Omental fat pad (tissue), 4 donors: ENCODE measurements at places on chromosomes 5 and 9.

GRCh38 chr5:173845321-173845720 lies 42.8 kb upstream of the CPEB4 start:
- no peak for DNase-seq

DNA sequence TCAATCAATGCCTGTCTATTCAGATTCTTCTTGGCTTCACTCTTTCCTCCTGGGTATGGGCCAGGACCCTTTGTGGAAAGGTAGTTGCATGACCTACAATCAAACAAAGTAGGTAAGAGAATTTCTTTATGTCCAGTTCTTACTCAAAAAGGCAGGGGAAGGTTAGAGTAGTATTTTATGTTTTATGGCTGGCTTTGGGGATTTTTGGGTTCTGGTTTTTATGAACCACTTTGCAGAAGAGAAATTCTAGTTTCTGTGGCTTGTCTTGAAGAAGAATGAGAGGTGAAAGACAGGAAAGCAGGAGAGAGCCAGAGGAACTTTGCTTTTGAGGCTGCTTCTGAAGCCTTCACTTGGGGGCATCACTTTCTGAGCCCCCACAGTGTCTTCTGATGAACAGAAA lies 14.7 kb upstream of the CRHBP start:
- no peak for DNase-seq

DNA sequence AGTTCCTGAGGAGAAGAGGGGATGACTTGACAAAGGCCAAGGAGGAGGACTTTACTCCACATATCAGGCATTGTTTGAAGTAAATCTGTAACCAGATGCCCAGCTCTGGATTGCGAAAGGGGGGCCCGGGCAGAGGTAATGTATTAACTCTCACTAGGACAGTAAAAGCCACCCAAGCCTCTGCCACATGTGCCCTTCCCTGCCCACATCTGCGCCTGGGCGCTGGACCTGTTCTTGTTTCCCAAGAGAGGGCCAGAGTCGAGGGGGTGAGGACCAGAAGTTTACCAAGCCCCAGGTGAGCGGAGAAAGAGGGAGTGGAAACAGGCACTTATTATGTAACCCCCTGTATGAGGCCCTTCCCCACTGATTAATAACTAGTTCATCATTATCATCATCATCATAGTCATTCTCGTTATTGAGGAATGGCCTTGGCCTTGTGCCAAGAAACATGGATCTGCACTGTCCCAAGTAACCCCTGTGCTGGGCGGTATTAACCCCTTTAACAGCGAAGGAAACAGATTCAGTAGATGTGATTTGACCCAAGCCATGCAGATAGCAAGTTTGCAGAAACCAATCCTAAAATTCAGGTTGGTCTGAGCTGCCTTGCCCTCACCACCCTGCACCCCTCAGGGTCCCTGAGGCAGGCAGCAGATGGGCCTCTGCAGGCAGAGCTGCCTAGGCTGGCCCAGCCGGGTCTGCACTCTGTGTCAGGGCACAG lies at the start of gene SLC23A1:
SLC23A1 (minus strand) TSS at position 23 of the 718 bp plus-strand sequence. CDS start 44 bp downstream, outside the sequence.
- no peak for DNase-seq

DNA sequence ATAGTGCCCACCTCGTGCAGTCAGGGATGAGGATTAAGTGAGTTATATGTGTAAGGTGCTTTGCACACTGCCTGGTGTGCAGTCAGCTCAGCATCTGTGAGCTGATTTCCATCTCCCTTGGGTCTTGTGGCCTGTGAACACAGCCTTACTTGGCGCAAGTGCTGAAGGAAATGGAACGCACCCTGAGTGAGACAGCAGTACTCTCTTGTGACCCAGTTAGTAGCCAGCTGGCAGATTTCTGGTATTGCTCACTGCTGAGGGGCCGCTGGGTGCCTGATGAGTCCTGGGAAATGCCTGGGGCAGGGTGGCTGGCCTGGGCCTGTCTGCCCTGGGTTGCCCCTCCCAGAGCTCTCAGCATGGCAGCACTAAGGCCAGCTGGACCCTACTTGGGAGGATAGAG lies 90.9 kb upstream of the BOD1 start:
- DNase-seq: no peak

DNA sequence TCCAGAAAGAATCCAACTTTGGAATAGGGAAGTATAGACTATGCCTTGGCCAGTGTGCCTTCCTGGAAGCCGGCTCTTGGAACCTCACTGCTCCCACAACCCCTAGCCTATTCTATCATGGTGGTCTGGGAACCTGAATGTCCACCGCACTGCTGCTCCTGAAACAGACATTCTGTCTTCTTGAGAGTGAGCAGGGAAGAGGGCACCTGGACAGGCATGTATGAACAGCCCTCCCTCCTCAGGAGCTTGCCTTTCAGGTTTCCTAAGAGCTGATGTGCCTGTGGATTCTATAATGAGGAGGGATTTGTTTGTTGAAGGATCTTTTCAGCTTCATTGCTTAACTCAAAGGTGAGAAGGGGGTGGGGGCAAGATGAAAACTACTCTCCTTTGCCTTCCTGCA lies 55.1 kb upstream of the XPA start:
- DNase-seq: no peak

- no peak for DNase-seq
Observed at GRCh38 chr5:132754947-132755346, 7.7 kb downstream of the CCNI2 start.

GRCh38 chr5:6716629-6717149 lies 3.5 kb downstream of the TENT4A start:
- DNase-seq: no peak

DNA sequence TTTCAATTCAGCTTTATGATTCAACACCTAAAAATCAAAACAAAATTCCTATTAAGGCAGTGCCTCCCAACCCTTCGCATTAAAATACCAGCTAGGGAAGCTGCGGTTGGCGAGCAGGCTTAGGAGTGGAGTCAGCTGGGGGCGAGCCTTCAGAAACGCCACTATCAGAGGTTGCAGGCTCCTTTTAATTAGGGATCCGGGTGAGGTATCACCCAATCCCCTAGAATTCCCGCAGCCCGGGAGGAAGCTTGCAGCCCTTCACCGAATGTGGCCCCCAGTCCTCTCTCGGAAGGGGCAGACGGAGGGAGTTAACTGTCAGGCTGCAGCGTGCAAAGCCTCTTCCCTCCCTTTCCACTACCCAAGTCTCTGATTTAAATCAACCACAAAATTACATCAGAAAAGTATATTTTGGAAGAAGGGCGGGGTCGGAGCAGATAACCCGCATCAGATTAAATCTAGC lies 1.7 kb downstream of the STC2 start:
- no peak for DNase-seq

- DNase-seq: no peak
Observed at GRCh38 chr9:107290619-107291018, 7.5 kb downstream of the RAD23B start.

- no peak for DNase-seq
Observed at GRCh38 chr9:71795097-71795813, 26.9 kb upstream of the CEMIP2 start.

GRCh38 chr9:132046456-132046855 lies 33.2 kb downstream of the MED27 start:
- no peak for DNase-seq

GRCh38 chr5:107474716-107475489 lies 195.8 kb downstream of the EFNA5 start:
- DNase-seq: no peak

- no peak for DNase-seq
Observed at GRCh38 chr5:51734677-51735076, 351.4 kb downstream of the ISL1 start.

DNA sequence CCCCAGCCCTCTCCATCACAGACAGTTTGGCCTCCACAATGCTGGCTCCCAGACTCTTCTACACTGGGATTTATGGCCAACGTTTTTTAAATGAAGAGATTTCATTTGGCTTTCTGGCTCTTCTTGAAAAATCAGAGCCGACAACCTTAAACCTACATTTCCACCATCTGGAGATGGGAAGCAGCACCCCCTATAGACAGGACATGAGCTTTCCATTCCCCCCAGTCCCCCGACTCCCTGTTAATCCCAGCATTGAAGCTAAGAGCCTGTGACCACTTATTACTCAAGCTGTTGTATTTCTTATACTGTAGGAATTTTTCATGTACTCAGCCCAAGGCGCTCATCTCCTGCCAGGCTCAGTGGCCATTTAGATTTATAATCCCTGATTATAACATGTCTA lies 34.0 kb upstream of the AFAP1L1 start:
- DNase-seq: no peak

DNA sequence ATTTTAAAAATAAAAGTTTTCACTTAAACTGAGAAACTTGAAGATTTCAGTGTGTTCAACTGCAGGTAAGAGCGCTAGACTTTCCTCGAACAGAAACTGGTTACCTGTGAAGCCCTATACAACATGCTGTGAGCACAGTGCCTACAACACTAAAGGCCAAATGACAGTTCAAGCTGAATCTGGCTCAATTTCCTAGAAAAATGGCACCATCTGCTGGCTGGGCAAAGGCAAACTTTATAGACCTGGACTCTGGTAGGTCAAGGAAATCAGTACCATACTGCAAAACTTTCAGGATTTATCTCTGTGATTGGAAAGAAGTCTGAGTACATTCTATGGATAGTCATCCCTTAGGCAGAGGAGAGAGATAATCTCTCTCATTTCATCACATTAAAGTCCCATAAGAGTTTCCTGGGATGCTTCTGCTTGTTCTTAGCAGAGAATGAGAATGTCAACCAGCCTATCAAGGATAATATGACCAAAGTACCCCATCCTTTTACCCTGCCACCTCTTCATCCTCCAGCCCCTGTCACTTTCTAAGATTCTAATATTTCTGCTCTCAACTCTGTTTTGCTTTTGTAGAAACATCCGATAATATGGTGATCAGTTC lies 31.8 kb upstream of the FOXB2 start:
- DNase-seq: no peak

DNA sequence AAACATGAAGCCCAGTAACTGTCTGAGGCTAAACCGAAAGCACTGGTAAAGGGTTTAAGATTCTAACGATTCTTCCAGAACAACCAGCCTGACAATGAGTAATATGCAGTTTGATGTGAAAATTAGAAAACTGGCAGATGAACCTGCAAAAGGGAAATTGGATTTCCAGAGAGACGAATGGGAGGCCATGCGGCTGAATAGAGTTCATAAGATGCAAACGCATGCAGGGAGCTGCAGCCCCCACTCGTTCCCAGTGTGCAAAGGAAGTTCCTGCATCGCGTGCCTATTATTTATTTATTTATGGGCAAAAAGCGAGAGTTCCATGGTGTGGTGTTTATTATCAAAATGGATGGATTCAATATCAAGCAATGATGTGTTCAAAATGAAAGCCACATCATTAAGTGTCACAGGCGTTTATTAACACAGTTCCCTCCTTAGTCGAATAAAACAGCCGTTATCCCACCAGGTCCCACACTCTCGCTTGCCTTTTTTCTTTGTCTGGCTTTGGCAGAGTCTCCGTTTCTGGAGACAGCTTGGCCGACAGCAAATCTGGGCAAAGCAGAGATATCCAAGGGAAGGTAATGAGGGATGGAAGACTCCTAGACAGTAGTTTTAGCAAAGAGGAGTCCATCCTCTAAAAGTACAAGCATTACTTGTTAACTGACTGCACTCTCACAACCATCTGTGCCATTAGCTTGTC lies 451.4 kb downstream of the KDM4C start:
- DNase-seq: no peak

DNA sequence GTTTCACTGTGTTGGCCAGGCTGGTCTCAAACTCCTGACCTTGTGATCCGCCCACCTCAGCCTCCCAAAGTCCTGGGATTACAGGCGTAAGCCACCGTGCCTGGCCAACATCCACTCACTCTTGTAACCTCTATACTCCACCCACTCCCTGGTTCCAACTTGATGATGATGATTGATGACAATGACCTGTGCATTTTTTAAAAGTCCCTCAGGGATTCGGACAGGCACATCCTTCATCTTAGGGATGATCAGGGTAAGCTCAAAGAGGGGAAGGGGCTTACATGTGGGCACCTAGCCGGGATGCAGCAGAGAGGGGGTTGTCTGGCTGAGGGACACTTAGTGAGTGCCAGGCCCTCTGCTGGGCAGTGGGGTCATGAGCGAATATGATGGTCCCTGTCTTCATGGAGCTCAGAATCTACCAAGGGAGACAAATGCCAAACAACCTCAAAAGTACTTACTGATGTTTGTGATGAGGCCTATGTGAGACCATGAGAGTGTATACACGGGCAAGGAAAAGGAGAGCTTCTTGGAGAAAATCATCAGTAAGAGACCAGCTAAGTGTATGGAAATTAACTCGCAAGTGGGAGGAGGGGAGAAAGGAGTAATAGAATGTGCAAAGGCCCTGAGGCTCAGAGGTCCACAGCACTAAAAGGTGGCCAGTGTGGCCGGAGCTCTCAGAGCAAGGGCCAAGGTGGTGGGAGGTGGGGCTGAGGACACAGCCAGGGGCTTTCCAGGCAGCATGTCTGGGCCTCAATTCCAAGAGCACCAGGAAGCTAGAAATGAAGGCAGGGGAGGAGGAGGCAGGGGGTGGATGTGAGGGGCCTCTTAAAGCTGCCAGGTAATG lies 27.4 kb downstream of the LHX2 start:
- DNase-seq: no peak
